ENCODE measurements at places on chromosomes 7 and 10.
A peak's percentile ranks its signal among the peaks of the same experiment; 100 is the strongest.

DNA sequence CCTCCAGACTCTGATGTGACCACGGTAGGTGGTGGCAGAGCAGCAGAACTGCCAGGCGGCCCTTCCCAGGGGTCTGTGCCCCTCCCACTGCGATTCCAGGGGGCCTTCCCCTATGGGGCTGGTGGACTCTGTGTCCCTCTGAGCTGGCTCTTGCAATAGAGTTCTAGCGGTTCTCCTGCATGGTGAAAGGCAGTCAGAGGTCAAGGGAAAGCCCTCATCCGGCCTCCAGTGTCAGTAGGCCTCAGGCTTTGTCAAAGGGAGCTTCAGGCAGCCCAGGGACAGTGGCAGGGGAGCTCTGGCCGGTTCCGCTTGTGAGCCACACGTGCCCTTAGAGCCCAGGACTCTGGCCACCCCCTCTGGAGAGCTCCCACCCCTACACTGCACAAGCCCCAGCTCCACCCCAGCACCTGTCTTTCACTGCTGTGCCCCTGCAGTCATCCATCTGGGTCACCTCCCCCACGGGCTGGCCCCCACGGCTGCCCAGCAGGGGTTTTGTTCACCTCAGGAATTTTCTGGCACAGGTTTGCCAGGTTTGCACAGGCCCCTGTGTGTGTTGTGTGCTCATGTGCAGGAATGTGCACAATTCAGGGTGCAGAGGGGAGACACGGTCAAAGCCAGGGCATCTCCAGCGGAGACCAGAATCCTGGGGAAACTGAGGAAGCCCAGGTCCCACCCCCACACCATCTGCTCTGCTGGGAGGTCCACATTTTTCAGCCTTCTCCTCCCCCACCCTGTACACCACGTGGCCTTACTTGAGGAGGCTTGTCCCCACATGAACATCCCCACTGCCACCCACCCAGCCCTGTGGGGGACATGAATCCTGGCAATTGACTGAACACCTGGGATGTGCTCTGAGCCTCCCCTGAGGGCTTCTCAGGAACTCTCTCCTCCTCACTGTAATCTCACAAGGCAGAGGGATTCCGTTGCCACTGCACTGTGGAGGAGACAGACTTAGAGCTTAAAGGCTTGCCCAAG is 23.8 kb downstream of the C10orf105 start:
- no peak for DNase-seq

- no peak for DNase-seq
Observed at GRCh38 chr7:143069912-143070500, 17.9 kb downstream of the OR6V1 start.

DNA sequence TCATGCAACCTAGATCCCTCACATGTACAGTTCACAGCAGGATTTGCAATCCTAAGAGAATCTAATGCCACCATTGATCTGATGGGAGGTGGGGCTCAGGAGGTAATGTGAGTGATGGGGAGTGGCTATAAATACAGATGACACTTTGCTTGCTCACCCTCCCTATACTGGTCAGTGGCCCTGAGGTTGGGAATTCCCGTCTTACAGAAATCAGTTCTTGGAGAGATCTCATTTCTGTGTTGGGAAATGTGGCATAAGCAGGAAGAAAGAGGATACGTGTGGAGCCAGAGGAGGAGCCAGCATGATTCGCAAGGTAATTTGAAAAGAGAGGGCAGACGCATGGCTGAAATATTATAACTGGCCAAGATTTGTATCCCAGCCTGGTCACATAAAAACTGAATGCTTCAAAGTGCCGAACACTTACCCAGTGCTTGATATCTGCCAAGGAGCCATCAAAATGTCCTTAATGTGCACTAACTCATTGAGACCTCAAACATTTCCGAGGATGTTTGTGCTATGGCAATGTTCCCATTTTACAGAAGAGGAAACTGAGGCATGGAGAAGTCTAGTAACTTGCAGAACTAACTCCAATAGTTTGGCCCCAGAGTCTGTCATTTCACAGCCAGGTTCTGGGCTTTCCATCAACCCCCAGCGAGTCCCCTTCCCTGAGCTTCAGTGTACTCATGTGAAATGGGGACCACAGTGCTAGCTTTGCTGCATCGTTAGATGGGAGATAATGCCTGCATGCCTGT is 5.5 kb upstream of the IKZF1 start:
- DNase-seq, result no peak

DNA sequence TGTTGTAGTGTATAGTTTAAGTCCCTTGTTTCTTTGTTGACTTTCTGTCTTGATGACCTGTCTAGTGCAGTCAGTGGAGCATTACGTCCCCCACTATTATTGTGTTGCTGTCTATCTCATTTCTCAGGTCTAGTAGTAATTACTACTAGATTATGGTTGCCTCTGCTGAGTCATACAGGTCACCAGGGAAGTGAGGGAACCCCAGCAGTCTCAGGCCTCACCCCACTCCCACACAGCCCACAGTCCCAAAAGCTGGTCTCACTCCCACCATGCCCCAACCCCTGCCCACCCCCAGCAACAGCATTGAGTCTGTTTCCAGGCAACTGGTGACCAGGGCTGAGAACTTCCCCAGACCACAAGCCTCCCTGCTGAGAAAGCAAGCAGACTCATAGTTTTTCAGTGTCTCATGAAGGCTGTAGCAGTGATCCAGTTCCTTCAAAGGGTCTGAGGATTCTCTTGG is 88.0 kb downstream of the PLXDC2 start:
- DNase-seq, result no peak

DNA sequence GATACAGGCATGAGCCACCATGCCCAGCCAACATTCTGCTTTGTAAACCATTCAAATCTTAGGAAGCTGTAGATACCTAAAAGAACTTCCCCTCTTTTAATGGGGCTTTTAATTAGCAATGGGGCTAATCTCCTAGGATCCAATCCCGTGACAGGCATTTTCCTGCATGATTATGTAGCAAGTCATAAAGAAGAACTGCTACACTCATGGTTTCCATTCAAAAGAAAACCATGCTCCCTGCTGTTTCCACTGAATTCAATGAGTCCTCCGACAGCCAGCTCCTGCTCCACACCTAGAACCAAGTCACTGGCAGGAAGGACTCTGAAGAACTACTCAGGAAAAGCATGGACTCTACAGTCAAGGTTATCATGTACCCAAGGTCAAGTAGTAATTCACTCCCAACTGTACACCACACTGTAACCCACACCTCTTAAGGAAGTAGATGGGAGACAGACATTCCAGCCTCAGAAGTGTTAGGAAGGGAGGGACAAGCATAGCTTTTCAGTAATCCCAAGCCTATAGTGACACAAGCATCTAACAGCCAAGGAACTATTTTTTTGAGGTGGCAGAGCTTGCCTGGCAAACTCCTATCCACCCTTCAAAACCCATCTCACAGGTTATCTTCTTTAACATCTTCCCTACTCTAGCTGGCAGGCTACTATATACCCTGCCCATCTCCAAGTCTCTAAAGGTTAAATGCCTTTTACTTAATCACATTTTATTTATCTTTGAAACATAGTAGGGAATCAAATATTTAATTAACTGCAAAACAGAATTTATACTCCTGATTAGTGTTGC is 47.5 kb downstream of the CTBP2 start:
- no peak for DNase-seq

- DNase-seq, result peak; percentile 91
Observed at GRCh38 chr10:112977426-112977898, 27.4 kb downstream of the TCF7L2 start.

DNA sequence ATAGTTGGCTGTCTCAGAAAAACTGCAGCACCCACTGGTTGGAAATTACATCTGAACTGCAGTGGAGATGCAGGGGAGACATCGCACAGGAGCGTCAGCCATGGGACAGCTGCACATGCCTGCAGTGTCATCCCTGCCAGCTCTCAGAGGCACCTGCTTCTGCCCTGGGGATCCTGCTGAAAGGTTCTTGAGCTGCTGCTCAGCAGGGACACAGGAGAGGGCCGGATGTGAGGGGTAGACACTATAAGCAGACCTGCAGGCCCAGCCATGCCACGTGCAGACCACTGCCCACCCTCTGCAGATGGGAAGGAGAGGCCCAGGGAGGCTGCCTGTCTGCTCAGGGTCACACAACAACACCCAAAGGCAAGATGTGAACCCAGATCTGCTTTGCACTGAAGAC is 601.4 kb downstream of the DNAJB6 start:
- no peak for DNase-seq

DNA sequence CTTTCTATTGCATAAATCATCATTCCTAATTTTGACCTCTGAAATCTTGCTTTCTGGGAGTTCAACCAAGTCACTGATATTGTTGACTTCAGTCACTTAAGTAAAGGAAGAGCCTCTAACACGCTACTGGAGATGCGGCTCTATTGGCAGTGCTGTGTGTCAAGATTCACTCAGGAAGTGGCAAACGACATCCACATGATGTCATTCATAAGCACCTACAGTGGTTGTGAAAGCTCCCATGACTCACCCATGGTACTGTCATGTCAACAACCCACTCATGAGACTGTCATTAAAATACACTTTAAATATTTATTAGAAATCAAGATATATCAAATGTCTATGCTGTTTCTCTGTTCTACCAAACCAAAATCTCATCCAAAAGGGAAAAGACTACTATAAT is 52.5 kb upstream of the LHFPL3 start:
- DNase-seq, result no peak

DNA sequence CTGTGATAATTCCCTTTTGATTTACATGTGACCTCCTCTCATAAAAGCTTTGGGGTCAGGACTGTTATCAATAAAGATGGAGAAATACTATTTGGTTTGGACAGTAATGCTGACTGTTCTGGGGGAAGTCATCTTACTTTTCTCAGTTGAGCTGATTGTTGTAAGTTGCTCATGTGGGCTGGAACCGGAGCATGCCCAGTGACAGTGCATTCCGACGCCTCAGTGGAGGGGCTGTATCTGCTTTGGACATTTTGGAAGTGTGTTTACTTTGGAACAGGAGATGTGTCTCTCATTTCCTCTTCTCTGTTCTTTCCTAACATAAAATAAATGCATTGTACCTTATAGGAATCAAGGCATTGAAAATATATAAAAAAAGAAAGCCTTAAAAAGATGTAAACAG is 30.1 kb downstream of the RBM33 start:
- DNase-seq, result no peak

DNA sequence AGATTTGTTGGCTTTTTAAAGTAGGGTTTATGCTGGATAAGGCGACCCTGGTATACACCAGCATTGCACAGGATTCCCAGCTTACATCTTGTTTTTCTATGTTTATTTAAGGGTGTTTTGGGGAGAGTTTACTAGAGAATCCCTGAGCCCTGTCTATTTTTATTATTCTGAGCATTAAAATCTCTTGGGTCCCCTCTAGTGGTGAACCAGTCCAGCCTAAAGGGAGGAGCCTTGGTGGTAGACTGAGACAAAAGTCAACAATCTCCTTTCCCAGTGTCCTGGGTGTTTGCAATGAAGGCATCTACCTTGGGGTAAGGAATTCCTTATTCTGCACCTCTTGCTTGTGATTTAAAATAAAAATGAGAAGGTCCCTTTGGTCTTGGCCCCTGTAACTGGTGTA is 38.2 kb downstream of the ANTXRL start:
- DNase-seq, result no peak

GRCh38 chr10:129934196-129934925 is 29.7 kb downstream of the EBF3 start:
- no peak for DNase-seq

Data from NCI-H82 (cell line).